ENCODE measurements at places on chromosomes 11 and 22. TPM values are rescaled to one million over a fixed set of nuclear protein-coding genes. Genes with fewer than 3 reads are reported as not detected.

IGSF9B gene
- total RNA-seq, result 91.8 TPM

DNA sequence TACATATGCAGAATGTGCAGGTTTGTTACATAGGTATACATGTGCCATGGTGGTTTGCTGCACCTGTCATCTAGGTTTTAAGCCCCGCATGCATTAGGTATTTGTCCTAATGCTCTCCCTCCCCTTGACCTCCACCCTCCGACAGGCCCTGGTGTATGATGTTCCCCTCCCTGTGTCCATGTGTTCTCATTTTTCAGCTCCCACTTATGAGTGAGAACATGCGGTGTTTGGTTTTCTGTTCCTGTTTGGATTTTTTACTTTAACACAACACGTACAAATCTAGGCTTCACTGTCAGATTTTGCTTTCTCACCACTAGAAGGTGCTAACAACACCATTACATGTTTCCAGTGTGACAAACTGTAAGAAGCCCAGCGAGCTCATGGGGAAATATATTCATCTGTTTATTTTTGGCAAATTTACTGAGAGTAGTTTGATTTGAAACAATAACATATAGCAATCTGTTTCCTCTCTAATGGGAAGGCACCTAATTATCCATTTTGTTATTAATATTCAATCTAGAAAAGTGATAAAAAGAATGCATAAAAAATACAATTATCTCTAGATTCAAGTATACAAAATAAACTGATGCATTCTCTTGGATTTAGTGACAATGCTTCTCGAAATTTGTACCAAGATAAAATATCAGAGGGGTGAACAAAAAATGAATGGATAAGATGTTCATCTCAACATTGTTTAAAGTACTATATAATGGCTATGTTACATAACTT is 23.2 kb upstream of the BIRC3 start:
- DNase-seq, result peak; percentile 79

JOSD1 gene
- total RNA-seq, result 90.4 TPM

CARNS1 gene
- 0.83 TPM for total RNA-seq

DNA sequence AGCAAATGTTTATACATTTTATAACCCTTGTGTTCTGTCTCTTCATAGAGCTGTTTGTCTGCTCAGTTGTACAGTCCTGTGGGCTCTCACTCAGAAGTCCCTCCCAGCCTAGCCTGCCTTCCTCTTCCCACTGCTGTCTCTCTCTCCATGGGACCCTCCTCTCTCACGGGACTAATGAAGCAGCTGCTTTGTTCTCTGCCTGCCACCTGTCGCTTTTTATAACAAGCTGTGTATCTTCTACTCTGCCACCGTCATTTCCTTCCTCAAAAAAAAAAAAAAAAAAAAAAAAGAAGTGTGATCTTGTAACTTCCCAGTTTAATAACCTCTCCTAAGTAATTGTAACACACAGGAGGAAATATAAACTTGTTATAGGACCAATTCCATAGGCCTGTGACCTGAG is 92.2 kb upstream of the ALKBH3 start:
- DNase-seq, result no peak

KCNE3 gene
- not detected for total RNA-seq

GRCh38 chr11:74676596-74676995 is 54.6 kb downstream of the CHRDL2 start:
- no peak for DNase-seq

- DNase-seq, result no peak
These were observed 41.3 kb upstream of the MN1 start for GRCh38 chr22:27842669-27843431.

GRCh38 chr11:8612522-8612921 is 18.5 kb upstream of the STK33 start:
- DNase-seq, result no peak

- no peak for DNase-seq
These were observed 613.3 kb downstream of the TBC1D22A start for GRCh38 chr22:47375621-47376321.

TMEM134 gene
- 58.3 TPM for total RNA-seq

- DNase-seq, result no peak
These were observed 708.1 kb downstream of the BRD1 start for GRCh38 chr22:49119551-49119952.

MMP26 gene
- not detected for total RNA-seq

SMC1B gene
- total RNA-seq, result 0.59 TPM

- peak; percentile 85 for DNase-seq
These were observed 68.1 kb downstream of the LIF start for GRCh38 chr22:30178181-30179126.

SLC6A5 gene
- not detected for total RNA-seq

All from activated CD4-positive, alpha-beta T cell treated with anti-CD3 and anti-CD28 coated beads, Interleukin-2, amount 10 ng/mL, durations not matched to agents 24 days and 14 days (primary cell).